Kidney capillary endothelial cell (primary cell): ENCODE measurements at places on chromosomes 13 and 19.
A peak's percentile ranks its signal among the peaks of the same experiment; 100 is the strongest.

- DNase-seq: no peak
Observed at GRCh38 chr19:41919948-41920712, 8.1 kb downstream of the ERFL start.

- DNase-seq: peak; percentile 29
Observed at GRCh38 chr19:58181902-58182576, 822 bp upstream of the ZNF274 start.

- DNase-seq: no peak
Observed at GRCh38 chr19:10832939-10833296, 3.1 kb downstream of the TMED1 start.

GRCh38 chr13:46154136-46154801 is 27.7 kb downstream of the LCP1 start:
- no peak for DNase-seq

- no peak for DNase-seq
Observed at GRCh38 chr19:10863107-10863717, 8.1 kb upstream of the CARM1 start.

GRCh38 chr13:44768239-44768638 is 192.1 kb upstream of the TSC22D1 start:
- no peak for DNase-seq

DNA sequence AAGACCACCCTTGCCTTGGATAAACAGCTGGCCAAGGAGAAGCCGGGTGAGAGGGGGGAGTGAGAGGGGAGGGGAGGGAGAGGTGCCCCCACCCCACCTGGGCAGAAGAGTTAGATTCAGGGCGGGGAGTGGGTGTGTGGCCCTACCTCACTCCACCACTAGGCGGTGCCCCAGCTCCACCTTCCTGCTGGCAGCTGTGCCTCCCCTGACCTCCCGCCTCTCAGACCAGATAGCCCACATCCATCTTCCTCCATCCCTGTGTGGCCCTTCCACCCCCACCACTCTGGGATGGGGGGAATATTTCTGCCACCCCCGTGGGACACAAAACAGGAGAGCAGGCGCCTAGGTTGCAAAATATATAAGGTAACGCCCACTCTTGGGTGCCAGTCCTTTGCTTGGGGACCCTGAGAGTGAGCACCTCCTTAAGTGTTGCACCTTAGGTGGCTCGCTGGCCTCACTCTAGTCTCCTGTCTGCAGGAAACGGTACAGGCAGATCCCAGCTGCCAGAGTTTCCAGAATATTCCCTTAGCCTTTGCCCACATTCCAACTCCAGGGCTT is 13.8 kb upstream of the EHD2 start:
- no peak for DNase-seq

- no peak for DNase-seq
Observed at GRCh38 chr19:4521170-4521887, 3.0 kb upstream of the PLIN4 start.

GRCh38 chr13:47281991-47282390 is 385.1 kb upstream of the HTR2A start:
- DNase-seq: no peak

DNA sequence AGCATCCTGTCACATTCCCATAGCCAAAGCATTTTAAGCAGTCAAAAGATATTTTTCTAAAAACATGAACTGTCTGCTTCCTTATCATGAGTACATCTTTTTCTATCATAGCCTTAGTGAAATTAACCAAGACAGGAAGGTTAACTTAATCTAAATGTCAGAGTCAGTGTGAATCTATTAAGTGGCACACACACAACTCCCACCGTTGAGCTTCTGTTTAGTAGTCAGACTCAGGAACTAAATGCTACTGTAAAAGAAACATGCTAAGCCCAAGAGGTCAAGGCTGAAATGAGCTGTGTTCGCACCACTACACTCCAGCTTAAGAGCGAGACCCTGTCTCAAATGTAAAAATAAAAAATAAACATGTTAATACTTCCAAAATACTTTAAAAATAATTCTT is 7.7 kb upstream of the POU4F1 start:
- DNase-seq: no peak

DNA sequence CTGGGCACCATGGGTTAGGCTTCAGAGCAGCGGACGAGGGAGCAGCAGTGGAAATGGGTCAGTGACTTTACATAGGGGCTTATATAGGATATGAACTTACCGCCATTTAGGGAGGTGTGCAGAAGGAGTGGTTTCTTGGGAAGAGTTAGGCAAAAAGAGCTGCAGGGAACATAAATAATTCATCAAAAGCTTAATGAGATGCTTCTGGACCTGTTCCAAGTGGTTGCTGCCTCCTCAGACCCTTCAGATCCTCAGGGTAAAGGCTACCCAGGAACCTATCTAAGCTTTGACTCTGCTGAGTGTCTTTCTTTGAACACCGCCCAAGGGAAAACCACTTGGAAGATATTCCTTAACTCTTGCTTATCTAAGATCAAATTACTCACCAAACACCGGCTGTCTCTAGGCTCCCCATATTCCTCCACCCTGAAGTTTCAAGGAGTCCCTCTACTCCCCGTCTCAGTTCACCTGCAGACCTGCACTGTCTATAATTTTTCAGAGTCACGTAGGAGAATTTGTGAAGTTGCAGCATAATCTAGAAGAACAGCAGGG is at the start of gene IGFL4:
IGFL4 (minus strand) TSS at position 51 of the 549 bp plus-strand sequence; CDS start at position 11, 40 bp downstream.
- DNase-seq: no peak

GRCh38 chr13:26213345-26213744 is 8.8 kb downstream of the RNF6 start:
- DNase-seq: no peak

- DNase-seq: no peak
Observed at GRCh38 chr19:11781295-11782057, 14.7 kb downstream of the ZNF441 start.

DNA sequence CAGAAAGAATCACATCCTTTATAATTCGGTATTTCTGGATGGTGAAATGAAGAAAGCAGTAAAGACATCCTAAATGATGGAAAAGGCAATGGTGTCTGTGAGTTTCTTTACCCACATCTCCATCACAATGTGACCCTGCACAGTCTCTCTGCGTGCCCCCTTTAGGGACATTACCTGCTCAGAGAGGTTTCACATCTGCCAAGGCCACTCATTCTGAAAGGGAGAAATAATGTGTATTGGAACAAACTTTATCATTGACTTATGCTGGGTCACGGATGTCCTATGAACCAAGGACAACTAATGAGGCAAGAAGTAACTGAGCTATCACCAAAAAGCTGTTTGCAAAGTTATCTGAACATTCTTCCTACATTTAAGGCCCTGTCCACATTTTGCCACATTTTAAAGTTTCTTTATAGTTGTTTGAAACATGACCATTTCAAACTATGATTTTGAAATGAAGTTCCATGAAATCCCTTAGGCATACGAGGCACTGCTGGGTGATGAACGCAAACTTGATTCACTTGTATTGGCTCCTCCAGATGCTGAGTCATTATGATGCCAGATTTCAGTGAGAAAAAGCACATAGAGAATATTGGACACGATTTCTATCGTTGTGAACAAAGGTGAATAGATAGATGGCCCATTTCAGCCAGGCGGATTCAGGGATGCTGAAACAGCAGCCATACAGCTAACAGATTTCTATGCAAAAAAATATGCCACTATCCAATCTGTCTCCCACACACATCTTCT is 63.5 kb upstream of the HMGB1 start:
- DNase-seq: no peak

- DNase-seq: no peak
Observed at GRCh38 chr13:100580045-100580444, 8.5 kb downstream of the GGACT start.

GRCh38 chr19:1590641-1591397 is 1.8 kb downstream of the MBD3 start:
- DNase-seq: no peak

DNA sequence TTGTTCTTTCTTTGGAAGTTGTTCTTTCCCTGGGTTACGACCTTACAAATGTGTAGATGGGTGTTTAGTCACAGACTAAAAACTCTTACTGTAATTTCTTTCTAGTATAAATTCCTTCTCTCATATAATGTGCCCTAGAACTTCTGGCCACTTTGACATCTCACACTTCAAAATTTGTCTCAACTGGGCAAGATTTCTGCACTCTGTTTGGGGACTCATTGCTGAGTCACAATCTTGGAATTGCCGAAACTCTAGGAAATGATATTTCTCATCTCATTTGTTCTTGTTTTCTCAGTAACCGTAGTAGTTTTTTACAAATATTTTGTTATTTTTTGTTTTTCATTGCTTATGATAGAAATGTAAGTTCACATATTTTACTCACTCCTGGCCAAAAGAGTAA is 2523.2 kb upstream of the PCDH20 start:
- no peak for DNase-seq

GRCh38 chr13:47678201-47678968 is 322.7 kb downstream of the SUCLA2 start:
- DNase-seq: no peak

GRCh38 chr13:26984337-26984736 is 187.3 kb downstream of the USP12 start:
- DNase-seq: no peak

- no peak for DNase-seq
Observed at GRCh38 chr19:8194528-8195267, 14.5 kb upstream of the CERS4 start.

- DNase-seq: no peak
Observed at GRCh38 chr13:95533545-95534160, 18.9 kb upstream of the CLDN10 start.

- no peak for DNase-seq
Observed at GRCh38 chr19:10852098-10852800, 4.0 kb downstream of the C19orf38 start.

GRCh38 chr13:98559169-98559568 is 17.7 kb downstream of the STK24 start:
- DNase-seq: no peak

DNA sequence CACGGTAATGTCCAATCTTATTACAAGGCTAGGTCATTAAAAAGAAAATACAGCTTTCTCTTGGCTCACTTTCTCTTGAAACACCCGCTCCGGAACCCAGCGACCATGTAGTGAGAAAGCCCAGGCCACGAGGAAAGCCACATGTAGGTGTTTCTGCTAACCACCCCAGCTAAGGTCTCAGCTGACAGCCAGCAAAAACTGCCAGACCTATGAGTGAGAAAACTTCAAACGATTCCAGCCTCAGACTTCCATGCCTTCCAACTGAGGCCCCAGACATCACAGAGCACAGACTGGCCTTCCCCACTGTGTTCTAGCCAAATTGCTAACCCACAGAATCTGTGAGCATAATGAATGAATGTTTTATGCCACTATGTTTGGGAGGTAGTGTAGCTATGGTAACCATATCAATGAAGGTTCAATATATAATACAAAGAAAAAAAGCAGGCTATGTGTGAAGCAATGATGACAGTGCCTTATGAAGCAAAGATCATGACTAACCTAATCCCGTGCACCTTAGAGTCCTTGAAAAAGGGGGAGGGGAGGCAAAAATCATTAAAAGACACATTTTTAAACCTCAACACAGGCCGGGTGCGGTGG is 11.9 kb upstream of the TPTE2 start:
- no peak for DNase-seq

DNA sequence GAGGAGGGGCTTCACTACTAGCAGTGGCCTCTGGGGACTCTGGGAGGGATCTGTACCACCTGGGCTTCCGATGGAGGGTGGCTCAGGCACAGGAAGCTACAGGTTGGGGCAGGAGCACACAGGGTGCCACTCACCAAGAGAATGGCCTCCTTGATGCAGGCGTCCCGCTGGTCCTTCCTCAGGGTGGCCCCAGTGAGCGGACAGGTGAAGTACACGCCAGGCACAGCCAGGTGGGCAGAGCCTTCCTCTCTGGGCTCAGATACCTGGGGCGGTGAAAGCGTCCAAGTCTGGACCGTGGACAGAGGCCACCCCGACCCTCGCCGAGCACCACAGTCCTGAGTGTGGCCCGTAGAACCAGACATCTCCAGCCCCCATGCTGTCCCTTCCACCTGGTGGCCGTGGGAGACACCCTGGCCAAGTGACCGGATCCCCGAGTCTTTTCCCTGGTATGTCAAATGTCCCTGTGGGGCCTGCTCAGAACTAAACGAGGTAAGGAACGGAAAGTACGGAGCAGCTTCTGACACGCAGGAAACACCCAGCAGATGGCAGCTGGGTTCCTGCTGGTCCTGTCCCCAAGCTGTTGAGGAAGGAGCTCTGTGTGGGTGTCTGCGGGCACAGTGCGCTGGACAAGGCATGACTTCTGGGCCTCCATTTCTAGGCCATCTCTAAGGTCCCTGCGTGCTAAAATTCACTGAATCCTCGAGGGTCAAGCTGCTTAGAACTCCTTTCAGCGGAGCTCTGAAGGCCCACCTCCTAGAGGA is 5.2 kb downstream of the UBXN6 start:
- DNase-seq: no peak

- DNase-seq: no peak
Observed at GRCh38 chr19:1840541-1841115, 7.7 kb downstream of the REXO1 start.
